ENCODE measurements at places on chromosomes 11 and 22.

GRCh38 chr11:73889019-73889418 lies 12.2 kb downstream of the PAAF1 start:
- DNase-seq, result no peak

DNA sequence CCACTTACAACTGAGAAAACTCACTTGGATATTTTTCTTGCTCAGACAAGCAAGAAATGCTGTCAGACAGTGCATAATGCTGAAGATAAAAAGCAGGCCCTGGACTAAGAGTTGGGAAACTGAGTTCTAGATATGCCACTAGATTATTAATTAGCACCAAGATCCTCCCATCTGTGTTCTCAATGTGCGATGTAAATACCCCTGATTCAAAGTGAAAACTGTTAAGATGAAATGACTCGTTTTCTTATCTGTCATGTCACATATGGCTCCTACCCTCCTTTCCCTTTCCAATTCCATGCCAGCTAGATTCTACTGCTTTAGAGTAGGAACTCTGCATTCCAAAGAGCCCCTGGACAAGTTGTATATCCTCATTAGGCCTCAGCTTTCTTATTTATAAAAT lies 88.9 kb upstream of the CLNS1A start:
- DNase-seq, result no peak

GRCh38 chr11:34344768-34345539 lies 12.9 kb downstream of the ABTB2 start:
- no peak for DNase-seq

GRCh38 chr11:99257131-99257530 lies 236.4 kb downstream of the CNTN5 start:
- no peak for DNase-seq

DNA sequence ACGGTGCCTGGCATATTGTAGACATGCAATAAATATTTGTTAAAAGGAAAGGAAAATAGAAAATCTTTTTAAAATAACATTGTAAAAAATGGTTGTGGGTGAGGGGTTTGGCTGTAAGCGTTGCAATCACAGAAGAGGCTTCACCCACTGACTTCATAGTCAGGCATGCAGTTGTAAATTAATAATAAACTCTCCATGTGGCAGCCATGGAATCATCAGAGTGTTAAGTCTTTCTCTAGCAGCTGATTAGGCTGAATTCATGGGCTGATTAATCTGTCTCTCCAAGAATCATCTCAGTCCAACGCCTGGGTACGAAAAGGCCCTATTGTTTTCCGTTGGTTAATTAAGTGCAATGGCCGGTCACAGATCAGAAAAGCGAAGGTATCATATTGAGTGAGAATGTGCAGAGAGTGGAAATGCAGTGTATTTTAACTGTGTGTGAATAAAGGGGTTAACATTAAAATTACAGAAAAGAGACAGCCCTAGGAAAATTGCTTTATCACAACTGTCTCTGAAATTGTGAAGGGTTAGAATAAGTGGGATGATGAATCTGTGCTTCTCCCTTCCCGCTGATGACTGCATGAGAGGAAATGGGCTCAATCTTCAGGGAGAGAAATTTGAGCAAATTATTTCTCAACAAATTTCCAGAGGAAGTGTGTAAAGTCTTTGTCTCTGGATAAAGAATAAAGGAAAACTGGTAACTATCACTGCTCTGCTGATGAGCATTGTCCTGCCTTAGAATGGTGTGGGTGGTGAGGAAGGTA lies 269.0 kb downstream of the FAM76B start:
- DNase-seq, result no peak

GRCh38 chr22:29148826-29149225 lies 56.9 kb upstream of the EMID1 start:
- no peak for DNase-seq

DNA sequence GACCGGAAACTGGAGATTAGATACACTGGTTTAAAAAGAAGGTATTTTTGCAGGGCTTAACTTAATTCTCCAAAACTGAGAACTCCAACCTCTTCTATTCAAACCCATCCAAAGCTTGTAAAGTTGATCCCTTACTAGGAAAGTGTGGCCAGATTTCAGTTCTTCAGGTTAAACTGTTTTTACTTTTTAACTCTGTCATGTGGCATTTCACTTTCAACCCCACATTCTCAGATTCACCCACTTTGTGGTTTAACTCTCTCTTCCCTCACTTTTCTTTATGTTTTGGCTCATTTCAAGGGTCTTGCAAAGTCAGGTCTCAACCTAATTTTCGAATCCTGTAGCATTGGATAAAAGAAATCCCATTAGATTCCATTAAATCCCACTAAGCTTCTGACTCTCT lies 75.4 kb downstream of the MPPED2 start:
- DNase-seq, result no peak

DNA sequence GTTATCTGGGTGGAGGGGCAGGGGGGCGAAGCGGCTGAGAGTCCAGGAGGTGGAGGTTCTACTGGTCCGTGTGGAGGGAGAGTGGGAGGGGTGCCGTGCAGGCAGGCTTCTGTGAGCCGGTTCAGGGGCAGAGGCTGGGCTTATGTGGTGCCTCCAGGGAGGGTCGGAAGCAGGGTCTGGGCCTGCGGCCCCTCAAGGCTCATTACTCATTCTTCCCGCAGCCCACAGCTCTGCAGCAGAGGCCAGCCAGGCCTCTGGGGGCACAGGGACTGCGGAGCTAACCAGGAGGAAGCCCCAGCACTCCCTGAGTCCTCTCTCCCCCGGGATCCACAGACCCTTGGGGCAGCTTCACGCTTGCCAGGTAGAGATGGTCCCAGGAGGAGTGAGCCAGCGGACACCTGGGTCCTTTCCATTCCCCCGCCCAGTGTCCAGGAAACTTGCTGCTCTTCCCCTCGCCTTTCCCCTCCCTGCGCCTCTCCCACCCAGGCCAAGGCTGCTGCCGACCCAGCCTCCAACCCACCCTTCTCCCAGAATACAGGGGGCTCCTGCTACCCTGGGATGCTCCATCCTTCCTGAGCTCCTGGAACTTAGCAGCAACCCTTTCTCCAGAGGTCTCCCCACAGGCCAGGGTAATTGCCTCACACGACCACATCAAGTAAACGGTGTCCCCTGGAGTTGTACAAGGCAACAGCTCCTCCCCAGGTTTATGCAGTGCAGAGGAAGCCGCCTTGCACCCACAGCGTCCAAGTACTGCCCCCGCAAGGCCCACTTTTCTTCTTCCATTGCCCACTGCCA lies 6.3 kb downstream of the NRXN2 start:
- no peak for DNase-seq

DNA sequence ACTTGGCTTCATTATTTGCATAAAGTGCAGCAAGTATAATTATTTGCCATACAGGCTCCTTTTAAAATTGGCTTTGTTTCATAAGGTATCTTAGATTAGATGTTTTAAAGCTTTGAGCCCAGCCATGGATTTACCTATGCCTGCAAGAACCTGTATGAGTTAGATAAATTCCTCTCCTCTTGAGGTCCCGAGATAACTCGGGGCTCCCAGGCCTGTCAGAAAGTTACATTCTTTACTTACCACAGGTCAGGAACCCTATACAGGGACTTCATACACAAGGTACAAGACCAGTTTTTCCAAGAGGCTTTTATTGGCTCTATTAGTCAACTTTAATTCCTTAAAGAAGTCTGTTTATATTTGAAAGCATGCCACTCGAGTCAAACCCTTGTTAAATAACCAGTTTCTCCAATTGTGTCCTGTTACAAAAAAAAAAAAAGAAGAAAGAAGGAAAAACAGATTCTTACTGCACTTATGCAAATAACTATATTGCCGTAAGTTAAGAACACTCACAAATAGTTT lies 2.3 kb upstream of the C1QTNF6 start:
- DNase-seq, result no peak

DNA sequence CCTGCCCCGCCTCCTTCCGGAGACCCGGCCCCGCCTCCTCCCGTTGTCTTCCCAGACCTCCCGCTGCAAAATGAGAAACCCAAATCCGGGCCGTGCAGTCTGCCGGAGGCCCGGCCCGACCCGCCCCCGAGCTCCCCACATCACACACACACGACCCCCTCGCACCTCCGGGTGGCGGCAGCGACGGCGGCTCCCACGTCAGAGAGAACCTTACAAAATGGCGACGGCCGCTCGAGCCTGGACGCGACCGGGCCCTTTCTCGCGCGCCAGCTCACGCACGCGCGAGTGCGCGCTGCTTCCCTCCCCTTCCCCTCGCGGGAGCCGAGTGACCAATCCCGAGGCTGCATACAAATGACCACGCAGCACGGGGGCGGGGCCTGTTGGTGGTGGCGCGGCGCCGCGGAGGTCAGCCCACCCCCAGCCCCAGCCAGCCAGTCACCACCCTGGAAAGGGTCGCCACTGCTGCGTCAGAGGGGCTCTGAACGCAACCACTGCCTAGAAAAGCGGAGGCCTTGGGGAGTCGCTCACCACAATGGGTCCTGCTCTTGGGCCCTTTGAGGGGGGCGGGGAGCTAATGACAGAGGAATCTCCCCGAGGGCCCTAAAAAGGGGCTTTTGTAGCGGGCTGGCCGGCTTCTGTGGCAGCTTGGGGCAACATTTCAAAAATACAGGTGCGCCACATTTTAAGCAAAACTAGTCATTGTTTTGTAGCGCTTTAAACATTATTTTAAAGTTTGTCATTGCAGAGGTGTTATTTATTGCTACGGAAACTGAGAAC lies at the start of gene RBM4B:
Gene RBM4B, minus strand, starts transcription at position 289 of the 777 bp plus-strand sequence. CDS start 808 bp downstream, outside the sequence.
- peak; percentile 94 for DNase-seq

DNA sequence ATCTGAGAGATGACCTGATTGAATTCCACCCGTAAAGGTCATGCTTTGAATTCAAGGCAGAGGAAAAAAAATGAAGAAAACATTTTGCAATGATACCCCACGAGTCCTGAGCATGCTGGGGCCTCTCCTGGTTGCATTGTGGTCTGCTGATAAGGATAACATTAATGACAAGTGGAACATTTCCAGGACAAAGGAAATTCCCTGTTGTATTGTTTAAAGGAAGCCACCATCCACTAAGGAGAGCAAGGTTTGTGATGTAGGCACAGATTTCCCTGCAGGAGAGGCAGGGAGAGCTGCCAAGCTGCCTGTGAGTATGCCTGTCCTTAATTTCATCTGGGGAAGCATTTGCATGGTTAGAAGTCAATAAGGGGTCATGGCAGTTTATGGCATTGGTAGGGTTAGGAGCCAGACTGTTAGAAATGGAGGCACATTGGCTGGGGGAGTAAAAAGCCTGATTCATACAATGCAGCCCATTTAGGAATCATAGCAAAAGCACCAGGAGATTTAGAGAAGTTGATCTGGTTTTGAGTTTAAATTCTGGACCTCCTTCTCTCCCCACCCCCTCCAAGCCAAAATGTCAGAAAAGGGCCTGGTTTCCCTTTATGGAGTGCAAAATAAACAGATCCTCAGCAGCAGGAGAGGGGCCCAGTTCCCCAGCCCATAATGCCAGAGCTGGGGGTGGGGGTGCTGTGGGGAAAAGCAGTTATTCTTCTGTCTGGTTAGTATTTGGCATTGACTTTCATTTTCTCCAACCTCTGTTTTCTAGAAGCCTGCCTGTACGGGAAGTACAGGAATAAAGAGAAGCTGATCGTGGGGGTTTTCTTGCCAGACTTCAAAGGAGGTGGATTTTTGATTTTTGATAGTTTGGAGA lies 22.1 kb downstream of the FLI1 start:
- no peak for DNase-seq

DNA sequence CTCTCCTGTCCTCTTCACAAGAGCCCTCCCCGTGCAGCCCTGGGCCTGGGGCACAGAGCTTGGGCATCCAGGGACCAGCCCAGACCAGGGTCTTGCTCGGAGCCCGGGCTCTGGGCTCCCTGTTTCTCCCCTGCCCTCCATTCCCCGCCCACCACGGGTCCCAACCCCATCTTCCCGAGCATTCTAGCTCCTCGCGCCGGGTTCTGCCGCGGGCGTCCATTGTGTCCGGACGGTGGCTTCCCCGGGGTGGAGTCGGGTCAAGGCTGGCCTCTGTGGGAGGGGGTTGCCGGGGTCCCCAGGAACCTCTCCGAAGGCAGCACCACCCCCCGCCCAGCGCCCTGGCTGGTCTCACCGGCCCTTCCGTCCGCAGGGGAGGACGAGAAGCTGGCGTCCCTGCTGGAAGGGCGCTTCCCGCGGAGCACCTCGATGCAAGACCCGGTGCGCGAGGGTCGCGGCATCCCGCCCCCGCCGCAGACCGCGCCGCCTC lies 18.1 kb upstream of the ACR start:
- no peak for DNase-seq

GRCh38 chr11:100338144-100338840 lies 348.8 kb upstream of the ARHGAP42 start:
- DNase-seq, result no peak

- no peak for DNase-seq
Observed at GRCh38 chr11:72599325-72600117, 74.7 kb downstream of the PDE2A start.

Measured in GM18507 (cell line).